ENCODE measurements at places on chromosomes 13 and 19.

GRCh38 chr13:50599927-50600326 lies 243.6 kb downstream of the DLEU7 start:
- DNase-seq, result no peak

DNA sequence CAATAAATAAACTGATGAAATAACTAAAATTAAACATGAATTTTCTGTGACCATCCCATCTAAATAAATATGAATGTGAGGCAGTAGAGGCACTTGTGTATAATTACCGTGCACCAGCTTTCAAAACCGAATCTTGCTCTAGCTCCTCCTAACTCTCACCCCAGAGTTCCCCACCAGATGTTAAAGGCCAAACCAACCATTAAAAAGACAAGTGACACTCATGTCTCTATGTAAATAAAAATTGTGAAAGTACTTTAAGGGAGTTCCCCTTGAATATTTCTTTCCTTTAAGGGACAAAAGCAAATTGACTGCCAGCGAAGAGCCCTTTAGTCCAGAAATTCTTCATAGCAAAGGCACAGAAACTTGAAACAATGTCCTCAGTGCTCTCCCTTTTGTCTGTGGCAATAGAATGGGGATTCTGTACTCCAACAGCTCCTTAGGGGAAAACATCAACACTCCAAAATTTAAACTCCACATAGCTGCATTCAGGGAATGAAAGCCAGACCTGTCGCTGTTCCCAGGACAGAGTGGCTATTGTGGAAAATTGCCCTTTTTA lies 101.7 kb upstream of the SOX21 start:
- no peak for DNase-seq

- no peak for DNase-seq
Observed at GRCh38 chr19:46216612-46217011, 12.9 kb upstream of the IGFL1 start.

DNA sequence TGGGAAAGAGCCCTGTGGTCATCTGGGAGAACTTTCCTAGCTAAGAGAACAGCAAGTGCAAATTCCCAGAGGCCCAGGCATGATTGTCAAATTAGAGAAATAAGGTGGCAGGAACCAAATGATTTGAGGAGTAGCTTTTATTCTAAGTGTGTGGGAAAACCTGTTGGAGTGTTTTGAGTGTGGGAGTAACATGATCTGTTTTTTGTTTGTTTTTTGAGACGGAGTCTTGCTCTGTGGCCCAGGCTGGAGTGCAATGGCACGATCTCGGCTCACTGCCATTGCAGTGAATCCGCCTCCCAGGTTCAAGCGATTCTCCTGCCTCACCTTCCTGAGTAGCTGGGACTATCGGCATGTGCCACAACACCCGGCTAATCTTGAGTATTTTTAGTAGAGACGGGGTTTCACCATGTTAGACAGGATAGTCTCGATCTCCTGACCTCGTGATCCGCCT lies 2.4 kb downstream of the SAE1 start:
- DNase-seq, result no peak

DNA sequence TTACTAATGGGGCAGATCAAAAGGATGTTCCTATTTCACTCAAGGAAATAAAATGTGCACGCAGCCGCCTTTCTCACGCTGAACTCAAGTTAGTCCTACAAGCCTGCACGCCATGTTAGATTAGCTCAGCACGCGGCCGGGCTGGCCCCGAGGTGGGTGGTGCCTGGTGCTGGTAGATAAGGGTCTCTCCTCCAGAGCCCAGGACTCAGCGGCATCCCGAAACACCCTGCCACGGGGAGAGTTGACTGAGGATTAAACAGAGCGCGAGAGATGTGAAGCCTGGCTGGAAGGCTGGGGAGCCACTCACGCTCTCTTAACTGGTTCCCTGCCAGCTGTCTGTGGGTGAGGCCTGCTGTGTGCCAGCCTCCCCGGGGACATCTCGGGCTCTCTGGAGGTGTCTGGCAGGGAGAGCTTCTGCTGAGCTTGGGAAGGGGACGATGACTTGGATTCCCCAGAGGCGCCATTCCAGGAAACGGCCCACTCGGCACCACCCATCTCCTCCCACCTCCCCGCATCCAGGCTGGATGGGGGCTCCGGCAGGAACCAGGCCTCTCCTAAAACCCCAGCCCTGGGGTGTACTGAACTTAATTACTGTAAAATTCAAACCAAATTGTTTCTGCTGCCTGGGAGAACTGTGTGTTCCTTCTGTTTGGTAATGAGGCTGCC lies 122.2 kb downstream of the KDM4B start:
- peak; percentile 24 for DNase-seq

DNA sequence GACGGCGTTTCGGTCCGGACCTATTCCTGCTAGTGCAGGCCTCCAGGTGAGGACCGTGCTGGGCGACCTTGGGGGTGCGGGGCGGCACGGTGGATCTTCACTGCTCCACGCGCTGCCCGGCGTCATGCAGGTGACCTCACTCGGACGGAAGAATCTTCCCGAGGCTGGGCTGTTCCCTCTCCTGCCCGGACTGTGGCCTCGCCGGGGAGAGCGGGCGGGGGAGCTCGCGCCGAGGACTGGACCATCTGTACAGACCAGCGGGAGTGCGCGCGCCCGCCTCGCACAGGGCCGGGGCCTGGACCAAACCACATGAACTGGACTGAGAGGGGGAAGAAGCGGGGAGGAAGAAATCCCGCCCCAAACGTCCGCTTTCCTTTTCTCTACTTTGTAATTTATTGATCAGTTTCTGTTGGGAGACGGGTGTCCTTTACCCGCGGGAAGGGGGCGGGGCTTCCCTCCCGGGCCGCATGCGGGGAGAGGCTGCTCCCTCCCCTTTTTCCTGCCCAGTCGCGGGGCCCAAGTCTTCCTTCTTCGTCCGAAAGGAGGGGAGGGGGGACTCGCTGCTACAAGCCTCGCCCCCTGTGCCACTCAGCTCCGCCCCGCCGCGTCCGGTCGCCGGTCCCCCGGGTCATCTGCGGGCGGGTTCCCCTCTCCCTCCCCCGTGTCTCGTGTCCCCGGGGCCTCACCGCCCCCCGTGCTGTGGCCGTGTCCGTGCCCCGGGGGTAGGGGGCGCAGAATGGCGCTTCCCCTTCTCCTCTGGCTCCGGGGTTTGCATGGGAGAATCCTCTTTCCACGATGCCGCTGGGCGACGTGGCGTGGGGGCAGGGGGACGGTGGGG lies 4.9 kb downstream of the HRC start:
- peak; percentile 90 for DNase-seq

GRCh38 chr19:18239303-18239702 lies 13.1 kb upstream of the PDE4C start:
- DNase-seq, result no peak

DNA sequence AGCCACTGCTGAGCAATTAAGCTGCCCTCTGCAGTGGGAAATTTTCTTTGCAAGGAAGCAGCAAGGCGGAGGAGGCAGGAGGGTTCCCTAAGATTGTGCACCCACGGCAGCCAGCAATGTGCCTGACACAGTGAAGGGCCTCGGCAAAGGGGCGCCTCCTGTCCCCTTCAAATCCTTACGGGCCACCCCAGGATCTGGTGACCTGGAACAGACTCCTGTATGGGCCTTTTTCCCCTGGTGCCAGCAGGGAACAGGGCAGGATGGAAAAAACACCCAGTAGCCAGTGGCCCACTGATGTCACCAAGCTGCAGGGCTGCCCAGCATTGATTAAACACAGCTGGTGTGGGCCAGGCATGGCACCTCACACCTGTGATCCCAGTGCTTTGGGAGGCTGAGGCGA lies 86.7 kb downstream of the GNG7 start:
- no peak for DNase-seq

GRCh38 chr13:113547238-113547971 lies 37.1 kb upstream of the TFDP1 start:
- DNase-seq, result no peak

GRCh38 chr13:24008679-24009078 lies 111.4 kb upstream of the C1QTNF9B start:
- no peak for DNase-seq

GRCh38 chr19:16626796-16627192 lies 1.2 kb downstream of the MED26 start:
- DNase-seq, result no peak

Measured in neuronal stem cell (in vitro differentiated cells).